ENCODE measurements at places on chromosomes 11 and 22.

DNA sequence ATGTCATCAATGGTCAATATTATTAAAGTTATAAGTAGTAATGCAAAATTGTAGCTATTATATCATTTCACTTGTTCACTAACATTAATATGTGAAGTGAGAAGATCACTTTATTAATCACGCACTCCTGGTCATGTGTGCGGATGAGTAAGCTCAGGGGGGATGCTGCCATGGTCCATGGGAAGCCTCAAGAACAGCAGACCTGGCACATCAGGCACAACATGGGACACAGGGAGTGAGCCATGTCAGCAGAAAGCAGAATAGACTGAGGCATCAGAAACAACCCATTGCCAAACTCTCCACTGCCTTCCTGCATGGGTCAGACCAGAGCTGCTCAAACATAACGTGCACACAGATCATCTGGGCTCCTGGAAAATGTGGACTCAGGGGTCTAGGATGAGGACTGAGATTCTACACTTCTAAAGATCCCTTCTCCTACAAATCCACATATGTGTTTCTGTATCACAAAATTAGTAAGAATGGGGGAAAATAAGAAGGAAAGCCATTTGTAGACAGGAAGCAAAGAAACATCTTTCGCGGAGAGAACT lies 63.8 kb upstream of the VPREB1 start:
- DNase-seq, result no peak

GRCh38 chr11:12008790-12009616 lies 577 bp upstream of the DKK3 start:
- no peak for DNase-seq

- DNase-seq, result no peak
Observed at GRCh38 chr11:61718621-61719302, 33.7 kb upstream of the MYRF start.

- DNase-seq, result no peak
Observed at GRCh38 chr11:63710476-63711217, 29.3 kb downstream of the RTN3 start.

GRCh38 chr11:23924226-23924625 lies 572.6 kb upstream of the LUZP2 start:
- no peak for DNase-seq

DNA sequence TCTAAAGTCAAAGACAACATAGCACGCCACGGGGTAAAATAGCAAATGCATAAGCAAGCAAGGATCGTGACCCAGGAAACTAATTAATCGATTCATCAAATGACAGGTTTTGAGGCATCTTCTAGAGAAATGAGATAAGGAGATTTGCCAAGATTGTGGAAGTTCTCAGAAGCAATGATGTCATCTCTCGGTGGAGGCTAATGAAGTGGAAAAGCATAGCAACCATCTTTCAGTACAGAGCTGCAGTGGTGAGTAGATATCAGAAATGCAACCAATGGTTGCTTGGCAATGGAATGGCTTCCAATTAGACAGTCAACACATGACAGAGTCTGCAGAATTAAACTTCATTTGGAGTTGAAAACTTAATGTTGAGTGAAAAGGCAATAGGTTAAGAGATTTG lies 116.0 kb downstream of the KIRREL3 start:
- no peak for DNase-seq

GRCh38 chr11:16484434-16484833 lies 128.1 kb upstream of the SOX6 start:
- DNase-seq, result no peak

DNA sequence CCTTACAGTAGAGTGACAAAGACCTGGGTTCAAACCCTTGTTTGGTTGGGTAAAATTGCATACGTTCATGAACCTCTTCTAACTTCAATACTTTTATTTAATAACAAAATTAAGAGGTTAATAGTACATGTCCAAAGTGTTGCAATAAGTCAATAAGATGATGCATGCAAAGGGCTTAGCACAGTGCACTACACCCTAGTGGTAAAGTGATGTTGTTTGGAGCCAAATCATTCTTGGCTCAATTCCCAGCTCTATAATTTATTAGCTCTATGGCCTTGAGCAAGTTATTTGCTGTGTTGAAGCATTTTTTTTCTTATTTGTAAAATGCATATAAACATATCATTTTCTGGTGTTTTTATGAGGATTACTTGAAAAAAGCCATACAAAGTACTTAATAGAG lies 945.3 kb downstream of the LRRC4C start:
- no peak for DNase-seq

GRCh38 chr22:47166033-47166404 lies 403.6 kb downstream of the TBC1D22A start:
- no peak for DNase-seq

DNA sequence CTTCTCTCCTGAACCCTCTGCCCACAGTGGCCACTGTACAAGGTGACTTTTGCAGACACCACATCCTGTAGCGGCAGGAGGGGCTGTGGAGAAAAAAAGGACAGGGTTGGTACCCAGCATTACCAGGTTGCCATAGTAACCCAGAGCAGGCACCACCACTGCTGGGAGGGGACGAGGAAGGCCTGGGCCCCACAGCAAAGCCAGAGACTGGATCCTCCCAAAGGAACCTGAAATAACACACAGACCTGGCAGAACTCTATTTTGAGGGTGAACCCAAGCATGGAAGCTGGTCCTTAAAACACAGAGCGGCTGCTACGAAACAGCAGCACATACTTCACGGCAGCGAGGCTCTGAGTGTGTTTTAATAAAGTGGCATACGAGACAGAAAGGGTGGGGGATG lies 380.6 kb downstream of the CTTN start:
- DNase-seq, result no peak

DNA sequence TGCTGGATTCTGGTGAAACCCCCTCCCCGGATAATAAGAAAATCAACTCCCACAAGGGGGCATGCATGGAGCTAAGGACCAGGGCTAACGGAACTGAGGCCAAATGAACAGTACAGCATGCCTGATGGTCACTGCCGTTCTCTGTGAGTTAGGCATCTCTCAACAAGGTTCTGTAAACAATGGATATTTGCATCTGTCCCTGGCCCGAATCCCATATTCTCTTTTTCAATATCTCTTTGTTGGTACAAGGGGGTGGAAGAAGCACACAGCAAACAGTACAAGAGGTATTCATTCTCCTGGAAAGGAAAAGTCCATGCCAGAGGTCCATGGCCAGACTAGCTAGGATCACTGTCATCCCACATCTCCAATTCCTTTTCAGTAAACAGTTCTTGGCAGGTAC lies 32.2 kb upstream of the APOA1 start:
- peak; percentile 72 for DNase-seq

DNA sequence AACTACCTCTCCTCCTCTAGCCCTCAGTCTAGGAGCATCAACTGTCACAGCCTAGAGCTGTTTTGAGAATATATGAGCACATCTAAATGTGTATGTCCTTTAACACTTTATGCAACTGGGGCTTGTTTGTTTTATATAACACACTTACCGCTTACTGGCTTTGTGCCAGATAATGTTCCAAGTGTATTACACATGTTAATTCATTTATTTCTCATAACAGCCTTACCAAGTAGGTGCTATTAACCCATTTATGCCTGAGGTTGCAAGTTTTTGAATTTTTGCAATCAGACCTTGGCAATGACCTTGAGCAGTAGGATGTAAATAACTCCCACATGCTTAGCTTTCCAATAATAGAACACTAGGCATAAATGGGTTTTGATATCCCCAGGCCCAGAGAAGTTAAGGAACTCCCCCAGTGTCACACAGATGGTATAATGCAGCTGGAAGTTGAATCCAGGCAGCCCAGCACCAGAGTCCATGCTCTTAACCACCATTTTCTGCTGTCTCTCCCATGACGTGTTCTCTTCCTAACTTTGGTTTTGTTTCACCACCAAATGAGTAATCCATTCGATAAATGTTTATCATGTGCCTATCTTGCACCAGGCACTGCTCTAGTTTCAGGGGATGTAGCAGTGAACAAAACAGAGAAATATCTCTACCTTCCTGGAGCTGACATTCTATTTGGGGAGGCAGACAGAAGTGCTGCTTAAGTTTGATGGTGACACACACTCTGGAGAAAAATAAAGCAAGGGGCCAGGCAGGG lies 23.1 kb downstream of the PRDM11 start:
- DNase-seq, result no peak

GRCh38 chr22:27151407-27151806 lies 494.0 kb downstream of the MIAT start:
- DNase-seq, result no peak

GRCh38 chr11:111209543-111210355 lies 35.8 kb upstream of the POU2AF2 start:
- no peak for DNase-seq

DNA sequence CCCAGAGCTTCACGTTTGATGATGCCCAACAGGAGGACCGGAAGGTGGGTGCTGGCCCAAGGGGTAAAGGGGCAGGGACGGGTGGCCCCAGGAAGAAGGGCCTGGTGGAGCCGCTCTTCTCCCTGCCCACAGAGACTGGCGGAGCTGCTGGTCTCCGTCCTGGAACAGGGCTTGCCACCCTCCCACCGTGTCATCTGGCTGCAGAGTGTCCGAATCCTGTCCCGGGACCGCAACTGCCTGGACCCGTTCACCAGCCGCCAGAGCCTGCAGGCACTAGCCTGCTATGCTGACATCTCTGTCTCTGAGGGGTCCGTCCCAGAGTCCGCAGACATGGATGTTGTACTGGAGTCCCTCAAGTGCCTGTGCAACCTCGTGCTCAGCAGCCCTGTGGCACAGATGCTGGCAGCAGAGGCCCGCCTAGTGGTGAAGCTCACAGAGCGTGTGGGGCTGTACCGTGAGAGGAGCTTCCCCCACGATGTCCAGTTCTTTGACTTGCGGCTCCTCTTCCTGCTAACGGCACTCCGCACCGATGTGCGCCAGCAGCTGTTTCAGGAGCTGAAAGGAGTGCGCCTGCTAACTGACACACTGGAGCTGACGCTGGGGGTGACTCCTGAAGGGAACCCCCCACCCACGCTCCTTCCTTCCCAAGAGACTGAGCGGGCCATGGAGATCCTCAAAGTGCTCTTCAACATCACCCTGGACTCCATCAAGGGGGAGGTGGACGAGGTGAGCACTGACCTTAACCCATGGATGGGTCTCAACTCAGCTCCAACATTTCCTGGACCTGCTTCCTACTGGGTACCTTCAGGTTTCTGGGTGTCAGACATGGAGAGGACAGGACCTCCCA lies 2.0 kb downstream of the RIC8A start:
- DNase-seq, result no peak

GRCh38 chr11:129694538-129694937 lies 121.1 kb upstream of the TMEM45B start:
- DNase-seq, result no peak

DNA sequence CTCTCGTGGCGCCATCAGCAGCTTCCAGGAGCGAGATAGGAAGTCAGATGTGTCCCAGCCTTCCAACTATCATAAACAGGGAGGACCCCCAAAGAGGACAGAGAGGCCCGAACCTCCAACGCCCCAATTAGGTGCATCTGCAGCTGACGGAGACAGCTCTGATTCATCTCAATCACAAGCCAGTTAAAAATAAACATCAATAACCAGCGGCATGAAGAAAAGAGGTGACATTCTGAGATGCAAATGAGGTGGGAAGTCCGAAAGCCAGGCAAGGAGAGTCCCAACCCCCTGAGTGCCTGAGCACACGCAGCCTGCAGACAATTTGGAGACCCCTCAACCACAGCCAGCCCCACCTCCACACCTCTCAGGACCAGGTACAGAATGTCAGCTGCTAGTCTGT lies 28.1 kb upstream of the IGSF9B start:
- DNase-seq, result no peak

- no peak for DNase-seq
Observed at GRCh38 chr11:1959786-1960185, 12.7 kb downstream of the MRPL23 start.

- DNase-seq, result no peak
Observed at GRCh38 chr11:27296497-27296896, 66.5 kb downstream of the CCDC34 start.

GRCh38 chr22:43750751-43751150 lies 61.4 kb downstream of the EFCAB6 start:
- no peak for DNase-seq

- no peak for DNase-seq
Observed at GRCh38 chr11:68436985-68437926, 23.3 kb upstream of the PPP6R3 start.

- DNase-seq, result no peak
Observed at GRCh38 chr22:48155446-48155845, 1393.0 kb downstream of the TBC1D22A start.

DNA sequence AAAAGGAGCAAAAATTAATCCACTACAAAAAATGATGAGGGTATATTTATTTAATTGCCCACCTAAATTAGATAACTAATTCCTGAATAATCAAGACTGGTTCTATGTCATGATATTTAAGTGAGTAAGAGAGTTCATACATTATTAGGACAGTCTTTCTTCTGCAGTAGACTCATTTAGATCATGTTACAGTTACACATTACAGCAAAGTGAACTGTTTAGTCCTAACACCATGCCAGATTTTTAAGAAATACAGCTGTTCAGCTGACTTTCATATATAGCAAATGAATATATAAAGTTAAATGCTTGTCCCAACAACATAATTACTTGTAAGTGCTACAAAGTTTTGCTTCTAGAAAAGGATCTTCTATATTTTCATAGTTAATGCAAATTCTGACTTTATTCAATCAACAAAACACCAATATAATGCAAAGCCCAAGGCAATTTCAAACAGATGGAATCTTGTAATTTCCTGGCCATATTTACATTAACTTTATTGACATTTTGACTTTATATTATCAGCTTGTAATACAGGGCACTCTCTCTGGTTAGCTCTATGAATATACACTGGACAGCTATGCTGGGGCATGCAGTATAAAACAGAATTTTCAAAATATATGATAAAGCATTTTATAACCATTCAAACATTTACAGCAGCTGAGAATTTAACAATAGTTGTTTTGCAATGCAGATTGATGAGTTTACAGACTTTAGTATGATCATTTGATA lies 45.7 kb upstream of the TP53AIP1 start:
- no peak for DNase-seq

DNA sequence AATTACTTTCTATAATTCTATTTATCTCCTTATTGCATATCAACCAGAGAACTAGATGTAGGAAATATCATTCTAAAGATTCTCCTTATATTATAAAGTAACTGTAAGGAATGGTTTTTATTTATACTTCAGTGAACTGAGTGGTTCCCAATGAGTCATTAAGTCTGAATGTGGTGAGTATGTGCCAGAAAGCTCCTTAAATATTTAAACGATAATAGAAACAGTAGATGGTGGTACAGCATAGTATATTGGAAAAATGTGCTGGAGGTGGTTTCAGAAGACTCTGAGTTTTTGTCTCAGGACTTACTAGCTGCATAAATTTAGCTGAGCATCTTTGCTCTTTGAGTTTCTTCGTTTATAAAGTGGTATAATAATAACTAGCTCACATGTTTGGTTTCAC lies 653.5 kb downstream of the FAM181B start:
- no peak for DNase-seq
